ENCODE measurements at places on chromosomes 6 and 20.

DNA sequence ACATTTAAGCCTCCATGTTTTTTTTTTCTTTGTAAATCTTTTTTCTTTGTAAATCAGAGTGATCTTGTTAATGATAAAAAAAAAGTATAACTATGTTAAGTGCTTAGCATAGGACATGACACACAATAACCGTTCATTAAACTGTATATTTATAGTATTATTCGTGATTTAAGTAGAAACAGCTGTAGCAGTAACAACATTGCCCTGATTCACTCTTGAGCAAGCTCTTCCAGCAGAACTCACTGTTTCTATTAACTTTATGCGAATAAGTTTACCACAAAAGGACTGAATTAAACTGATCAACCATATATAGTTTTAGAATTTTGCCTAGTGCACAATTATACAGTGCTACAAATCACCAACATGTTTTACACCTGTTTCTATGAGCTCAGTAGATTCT is 1338.0 kb upstream of the EYS start:
- no peak for DNase-seq

DNA sequence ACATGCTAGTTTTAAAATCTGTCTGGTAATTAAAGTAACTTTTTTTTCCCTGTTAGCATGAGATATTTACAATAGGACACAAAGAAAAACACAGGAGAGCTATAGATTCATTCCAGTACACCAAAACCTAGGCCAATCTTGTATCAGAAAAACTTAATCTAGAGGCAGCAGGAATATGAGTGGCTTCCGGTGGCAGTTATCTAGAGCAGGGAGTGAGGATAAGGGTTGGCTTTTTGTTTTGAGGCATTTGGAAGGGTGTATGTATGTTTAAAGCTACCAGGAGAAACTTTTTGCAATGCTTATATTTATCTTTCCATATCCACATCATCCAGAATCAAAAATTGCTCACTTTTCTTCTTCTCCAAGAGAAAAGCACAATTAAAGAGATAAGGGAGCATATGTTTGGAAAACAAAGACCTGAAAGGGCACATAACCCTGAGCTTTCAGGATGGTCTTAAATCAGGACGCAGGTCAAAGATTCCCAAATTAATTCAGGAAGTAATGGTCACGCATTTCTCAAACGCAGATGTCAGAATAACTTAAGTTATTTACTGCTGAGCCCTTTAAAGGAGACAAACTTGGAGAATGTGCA is 13.1 kb downstream of the TFAP2A start:
- DNase-seq: no peak

DNA sequence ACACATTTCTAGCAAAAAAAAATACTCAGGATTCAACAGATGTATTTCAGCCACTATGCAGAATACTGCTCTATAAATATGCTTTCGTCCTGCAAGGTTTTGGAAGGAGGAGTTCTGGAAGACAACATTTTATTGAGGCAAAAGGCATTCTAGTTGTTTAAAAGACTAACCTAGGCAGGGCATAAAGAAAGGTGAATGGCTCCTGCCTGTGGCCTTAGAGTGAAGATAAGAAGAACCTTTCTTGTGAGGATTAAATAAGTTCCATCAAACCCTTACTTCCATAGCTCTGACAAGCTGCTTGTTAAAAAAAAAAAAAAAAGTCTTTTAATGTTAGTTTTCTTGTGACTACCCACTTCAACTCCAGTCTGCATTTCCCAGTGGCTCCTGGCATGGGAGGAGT is 139.8 kb downstream of the ADGRB3 start:
- DNase-seq: no peak

DNA sequence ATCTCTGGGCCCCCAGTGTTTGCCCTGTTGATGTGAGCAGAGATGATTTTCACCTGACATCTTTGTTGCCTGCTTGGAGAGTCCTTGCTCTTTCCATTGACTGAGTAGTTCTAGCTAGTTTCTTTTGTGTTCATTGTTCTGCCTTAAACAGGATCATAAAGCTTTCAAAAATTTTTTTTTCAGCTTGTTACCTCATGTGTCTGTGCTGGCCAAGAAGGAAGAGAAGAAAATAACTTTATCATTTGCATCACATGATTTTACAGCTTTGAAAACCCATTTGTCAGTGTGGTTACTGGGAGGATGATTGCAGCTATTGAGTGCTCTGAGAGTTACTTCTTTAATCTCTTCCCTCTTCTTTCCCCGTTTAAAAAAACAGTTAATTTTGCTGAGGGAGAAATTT is 16.0 kb downstream of the FOXO3 start:
- no peak for DNase-seq

- no peak for DNase-seq
Observed at GRCh38 chr20:60292001-60292520, 333.8 kb downstream of the CDH26 start.

DNA sequence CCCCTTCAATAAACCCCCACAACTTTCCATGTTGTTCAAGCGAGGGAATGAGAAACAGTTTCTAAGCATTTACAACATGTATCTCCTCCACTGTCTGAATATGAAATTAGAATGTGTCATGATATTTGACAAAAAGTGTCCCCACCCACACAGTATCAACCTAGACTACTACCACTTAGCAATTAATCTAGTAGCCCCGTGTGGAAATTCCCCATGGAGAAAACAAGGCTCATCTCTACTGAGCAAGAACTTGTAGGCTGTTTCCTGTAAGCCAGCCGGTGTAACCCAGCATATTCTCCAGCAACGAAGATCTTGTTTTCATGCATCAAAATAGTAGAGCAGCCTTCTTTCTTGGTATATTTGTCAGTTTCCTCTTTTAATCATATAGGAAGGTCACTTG is 115.0 kb downstream of the IRF4 start:
- no peak for DNase-seq

DNA sequence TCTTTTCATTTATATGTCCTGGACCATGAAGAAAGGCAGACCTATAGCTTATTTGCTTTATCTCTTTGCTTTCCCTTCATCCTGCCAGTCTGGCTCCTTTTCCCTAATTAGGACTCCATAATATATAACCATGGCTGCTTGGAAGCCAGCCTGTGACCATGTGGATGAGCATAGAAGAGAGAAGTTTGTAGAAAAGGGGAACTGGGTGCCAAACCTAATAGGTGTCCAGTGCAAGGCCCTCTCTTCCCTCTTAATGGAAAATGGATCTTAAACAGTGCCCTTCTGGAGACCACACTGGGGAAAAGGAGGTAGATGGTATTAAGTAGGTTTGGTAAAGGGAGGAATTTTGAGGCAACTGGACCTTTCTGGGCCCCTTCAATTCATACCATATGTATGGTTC is 16.7 kb upstream of the OSTM1 start:
- no peak for DNase-seq

DNA sequence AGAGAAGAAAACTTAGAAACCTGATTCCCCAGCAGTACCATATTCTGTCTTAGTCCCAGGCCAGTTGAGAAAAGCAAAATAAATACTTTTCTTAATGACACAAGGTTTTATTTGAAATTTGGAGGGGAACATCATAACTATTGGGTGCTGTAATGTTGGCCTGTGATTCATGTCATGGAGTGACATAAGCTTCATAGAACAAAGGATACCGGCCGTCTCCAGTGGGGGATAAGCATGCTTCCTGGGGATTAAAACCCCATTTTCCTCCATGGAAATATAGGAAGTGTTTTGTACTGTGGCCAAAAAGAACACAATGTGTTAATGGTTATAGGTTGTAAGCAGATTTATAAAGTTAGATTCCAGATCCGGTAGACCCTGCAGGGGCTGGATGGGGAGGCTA is 18.0 kb downstream of the MTHFD1L start:
- no peak for DNase-seq

DNA sequence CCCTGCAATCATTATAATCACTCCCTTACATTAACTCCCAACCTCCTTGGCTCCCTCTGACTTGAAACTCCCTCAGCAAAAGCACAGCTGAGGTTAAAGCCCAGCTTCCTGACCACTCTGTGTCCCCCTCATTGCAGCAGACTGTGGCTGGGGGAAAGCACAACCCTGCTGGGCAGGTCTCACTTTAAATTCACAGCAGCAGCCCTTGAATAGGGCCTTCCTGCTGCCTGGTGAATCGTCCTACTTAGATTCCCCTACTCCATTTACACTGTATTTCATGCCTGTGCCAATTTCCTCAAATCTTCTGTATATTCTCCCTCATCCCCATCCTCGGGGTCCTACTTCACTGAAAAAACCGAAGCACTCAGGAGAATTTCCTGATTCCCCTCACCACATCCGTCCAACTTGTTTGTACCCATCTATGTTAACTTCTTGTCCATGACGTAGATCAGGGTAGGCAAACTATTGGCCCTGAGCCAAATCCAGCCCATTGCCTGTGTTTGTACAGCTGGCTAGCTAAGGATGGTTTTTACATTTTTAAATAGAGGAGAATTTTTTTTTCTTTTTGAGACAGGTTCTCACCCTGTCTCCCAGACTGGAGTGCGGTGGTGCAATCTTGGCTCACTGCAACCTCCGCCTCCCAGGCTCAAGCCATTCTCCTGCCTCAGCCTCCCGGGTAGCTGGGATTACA is 31.5 kb upstream of the GCM1 start:
- DNase-seq: peak; percentile 68

DNA sequence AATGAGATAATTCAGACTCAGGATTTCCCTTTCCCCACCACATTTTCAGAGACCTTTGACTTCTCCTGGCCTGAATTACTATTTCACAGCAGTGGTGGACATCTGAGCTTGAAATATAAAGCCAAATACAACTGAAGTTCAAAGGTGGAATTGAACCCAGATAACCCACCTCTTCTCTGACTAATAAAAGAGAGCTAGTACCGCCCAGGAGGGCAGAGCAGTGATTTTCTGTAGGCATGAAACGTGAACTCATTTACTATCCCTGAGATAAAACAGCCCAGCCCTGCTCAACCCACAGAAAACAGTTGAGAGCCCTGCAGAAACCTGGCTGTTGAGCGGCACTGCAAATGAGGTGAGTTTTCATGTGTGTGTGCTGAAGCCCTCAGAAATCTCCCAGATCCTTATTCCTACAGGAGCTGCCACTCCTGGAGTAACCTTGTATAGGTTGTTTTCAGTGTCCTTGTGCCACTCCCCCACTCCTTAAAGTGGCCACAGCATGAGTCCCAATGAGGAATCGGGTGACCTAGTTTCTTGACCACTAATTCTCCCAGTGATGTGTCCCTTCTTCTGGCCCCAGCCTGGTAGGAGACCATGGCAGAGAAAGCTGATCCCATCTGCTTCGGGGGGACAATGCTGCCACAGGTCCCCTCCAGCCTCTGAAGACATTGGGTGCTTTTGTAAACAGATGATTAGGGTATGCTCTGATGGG is 99.2 kb downstream of the NOL4L start:
- DNase-seq: no peak

DNA sequence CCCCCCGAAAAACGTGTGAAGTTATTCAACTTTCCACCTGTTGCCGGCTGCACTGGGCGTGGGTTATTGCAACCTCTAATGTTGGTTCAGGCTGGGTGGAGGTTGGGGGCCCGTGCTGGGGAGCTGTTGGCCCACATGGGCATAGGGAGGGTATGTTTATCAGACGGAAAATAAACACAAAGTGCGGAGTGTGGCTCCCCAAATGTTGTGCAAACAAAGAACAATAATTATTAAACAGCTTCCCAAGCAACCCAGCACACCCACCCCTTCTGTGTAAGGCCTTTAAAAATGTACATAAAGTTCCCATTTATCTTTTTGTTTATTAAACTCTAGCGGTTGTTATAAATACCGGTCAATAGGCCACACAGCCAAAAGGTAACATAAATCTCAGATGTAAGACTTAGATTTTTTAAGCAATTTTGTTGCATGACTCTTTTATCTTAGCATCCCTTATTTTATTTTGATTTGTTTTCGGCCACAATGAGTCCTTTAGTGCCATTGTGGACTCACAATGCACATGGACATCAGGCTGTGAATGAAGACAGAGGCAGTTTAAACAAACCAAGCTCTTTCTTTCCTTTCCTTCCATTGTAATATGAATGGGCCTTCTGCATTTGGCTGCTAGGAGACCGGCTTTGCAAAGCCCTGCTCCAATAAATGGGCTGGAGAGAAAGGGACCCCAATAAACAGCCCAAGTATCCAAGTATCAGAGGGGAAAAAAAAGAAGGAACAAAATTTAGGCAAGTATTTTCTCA is 6.9 kb upstream of the DLL1 start:
- no peak for DNase-seq

- DNase-seq: no peak
Observed at GRCh38 chr6:45959534-45960145, 56.0 kb downstream of the CLIC5 start.

DNA sequence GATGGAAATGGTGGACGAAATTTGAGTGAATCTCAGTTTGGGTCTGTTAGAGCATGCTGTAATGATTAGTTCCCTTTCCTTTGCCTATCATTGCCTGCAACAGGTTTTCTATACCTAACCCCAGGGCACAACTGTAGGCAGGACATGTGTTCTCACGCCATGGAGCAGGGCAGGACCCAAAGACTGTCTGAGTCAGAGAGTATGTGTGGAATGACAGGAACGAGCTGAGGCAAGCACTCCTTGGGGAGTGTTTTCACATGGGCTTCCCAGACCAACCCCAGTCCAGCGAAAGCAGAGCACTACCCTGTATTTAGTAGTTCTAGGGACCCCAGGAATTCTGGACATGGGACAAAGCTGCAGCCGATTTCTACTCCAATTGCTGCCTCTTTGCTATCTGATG is 234.2 kb downstream of the HACE1 start:
- no peak for DNase-seq

DNA sequence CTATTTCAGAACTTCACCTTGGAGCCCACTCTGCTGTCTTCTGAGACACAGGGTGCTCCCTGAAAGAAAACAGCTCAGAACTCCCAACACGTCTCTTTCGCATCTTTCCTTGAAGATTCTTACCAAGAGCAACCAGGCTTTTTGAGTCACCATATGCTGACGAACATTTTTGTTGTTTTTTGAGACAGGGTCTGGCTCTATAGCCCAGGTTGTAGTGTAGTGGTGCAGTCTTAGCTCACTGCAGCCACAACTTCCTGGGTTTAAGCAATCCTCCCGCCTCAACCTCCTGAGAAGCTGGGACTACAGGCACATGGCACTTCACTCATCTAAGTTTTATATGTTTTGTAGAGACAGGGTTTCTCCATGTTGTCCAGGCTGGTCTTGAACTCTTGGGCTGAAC is 68.5 kb downstream of the TRMT11 start:
- DNase-seq: no peak

Data from CD8-positive, alpha-beta T cell (primary cell).